WTC11 (cell line): ENCODE measurements at places on chromosomes 13 and 19.
A peak's percentile ranks its signal among the peaks of the same experiment; 100 is the strongest.

DNA sequence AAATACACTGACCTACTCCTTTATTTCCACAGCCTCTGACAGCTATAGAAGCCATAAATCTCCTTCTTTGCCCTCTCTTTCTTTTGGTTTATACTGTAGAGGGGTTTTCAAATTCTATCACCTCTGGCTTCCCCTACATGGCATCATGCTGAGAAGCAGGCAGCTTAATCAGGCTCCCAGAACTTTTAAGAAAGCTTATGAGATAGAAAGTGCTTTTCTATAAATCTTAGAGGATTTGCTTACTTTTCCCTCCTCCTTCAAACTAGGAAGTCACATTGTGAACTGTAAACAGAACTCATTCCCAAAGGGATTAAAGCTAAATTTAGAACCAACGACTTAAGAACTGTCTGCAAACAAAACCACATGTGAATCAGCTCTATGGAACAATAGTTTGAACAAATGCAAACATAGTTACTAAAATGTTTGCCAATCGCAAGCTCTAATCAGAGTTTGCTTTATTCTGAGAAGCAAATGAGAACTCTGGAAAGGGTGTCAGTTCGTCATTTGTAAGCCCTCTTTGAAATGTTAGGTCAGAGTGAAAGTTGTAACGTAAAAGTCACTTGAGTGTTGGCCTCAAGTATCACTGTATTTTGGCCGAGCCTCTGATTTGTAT, 344.1 kb downstream of the RFC3 start:
- no peak for DNase-seq

DNA sequence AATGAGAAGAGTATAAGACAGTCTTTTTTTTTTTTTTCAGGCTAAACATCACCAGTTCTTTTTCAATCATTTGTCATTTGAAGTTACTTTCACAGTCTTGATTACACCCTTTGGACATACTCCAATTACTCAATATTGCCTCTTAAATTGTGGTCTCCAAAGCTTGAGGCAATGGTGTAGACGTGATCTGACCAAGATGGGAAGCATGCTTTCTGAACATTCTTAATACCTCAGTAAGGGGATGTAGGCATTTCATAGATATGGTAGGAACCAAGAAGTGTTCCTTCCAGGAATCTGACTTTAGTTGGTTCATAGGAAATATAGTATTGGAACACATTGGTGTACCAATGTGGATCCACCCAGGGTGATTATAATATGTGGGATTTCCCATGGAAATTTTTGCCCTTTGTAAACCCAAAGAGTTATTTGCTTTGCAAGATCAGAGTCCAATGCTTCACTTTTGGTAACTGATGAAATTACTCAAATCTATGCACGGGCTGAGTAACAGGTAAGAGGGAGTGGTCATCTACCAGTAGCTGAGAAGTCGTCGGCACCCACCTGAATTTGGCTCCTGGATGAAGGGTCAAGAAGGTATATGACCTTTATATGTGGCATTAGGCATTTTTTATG, 62.2 kb downstream of the ERCC5 start:
- DNase-seq: no peak

DNA sequence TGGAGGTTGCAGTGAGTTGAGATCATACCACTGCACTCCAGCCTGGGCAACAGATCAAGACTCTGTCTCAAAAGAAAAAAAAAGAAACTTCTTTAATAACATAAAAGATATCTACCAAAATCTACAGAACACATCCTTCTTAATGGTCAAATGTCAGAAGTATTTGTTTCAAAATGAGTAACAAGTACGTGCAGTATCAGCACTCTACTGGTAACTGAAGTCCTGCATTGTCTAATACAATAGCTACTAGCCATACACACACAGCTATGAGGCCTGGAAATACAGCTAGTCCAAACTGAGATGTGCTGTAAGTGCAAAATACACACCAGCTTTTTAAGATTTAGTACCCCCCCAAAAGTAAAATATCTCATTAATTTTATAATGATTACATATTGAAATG, 88.1 kb downstream of the TSC22D1 start:
- no peak for DNase-seq

DNA sequence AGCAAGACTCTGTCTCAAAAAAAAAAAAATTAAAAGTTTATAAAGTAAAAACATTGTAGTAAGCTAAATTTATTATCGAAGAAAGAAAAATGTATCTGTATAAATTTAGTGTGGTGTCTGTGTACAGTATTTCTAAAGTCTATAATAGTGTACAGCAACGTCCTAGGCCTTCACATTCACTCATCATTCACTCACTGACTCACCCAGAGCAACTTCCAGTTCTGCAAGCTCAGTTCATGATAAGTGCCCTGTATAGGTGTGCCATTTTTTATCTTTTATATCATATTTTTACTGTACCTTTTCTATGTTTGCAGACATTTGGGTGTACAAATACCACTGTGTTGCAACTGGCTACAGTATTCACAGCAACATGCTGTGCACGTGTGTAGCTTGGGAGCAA, 118.1 kb downstream of the TNFRSF19 start:
- no peak for DNase-seq

- no peak for DNase-seq
Observed at GRCh38 chr13:101152184-101152583, 264.1 kb downstream of the NALCN start.

- no peak for DNase-seq
Observed at GRCh38 chr13:113471844-113472243, 18.6 kb upstream of the ADPRHL1 start.

GRCh38 chr13:74647991-74648390, 513.8 kb upstream of the KLF12 start:
- no peak for DNase-seq

DNA sequence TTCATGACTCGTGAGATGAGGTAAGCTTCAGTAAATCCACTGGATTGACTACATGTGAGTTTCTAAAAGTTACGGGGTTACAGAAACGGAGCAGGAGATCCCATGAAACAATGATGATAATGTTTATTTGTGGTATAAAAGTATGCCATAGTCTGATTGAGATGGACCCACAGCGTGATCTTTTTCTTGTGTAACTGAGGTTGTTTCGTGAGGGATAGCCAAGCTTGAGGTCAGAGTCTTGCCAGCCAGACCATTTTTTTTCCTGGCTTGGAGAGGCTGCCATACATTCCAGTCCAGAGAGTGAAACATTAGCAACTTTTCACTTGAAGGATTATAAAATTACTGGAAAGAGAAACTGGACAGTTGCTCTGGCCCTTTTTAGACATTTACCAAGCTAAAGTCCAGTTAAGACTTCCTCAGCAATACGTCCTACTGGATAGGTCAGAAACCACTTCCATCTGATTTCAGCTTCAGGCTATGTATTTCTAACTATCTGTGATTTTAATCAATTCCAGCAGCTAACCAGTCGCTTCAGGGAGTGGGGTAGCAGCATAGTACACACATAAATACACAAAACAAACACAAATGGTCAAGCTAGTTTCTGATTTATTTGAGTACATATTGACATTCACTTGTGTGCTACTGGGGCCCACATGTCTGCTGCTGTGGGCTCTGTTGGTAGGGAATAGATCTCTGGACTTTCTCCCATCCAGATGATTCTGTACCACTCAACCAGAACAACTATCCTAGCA, 194.6 kb downstream of the POSTN start:
- no peak for DNase-seq

DNA sequence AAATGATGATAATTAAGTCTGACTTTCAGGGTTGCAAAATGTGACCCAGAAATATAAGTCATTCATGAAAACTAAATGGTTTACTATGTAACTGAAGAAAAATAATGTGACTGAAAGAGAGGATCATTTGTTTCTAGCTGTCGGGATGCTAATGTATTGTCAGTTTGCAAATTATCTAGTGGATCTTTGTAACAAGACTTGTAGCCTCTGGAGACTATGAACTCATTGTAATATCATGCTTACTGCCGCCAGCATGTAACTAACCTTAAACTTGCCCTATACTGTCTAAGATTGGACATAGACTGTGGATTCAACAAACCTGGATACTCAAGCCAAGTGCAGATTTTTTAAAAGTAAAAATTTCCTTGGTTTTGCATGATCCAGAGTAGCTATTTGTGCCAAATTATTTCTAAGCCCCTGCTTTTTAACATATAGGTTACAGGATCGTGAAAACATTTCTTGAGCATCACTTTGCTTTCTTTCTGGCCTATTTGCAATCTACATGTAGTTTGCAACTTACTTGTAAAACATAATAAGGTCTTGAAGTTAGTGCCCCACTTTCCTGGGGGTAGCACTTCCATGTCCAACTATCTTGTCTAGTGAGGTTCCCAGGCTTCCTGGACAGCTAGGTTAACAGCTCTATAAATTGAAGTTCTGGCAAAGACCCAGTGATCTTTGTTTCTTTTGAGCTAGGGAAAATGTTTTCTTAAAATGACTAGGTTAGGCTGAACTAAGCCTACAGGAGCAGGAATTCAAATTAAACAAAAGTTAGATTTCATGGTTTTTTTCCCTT, 3.3 kb upstream of the POSTN start:
- DNase-seq: no peak

GRCh38 chr19:1025960-1026782, at the start of gene CNN2:
Gene CNN2, plus strand, starts transcription at chr19:1026608. Its CDS starts 54 bp downstream, at chr19:1026662.
- peak; percentile 84 for DNase-seq

GRCh38 chr13:113924184-113924901, 49.5 kb downstream of the C13orf46 start:
- no peak for DNase-seq

GRCh38 chr13:62065016-62065415, 649.4 kb upstream of the PCDH20 start:
- no peak for DNase-seq

DNA sequence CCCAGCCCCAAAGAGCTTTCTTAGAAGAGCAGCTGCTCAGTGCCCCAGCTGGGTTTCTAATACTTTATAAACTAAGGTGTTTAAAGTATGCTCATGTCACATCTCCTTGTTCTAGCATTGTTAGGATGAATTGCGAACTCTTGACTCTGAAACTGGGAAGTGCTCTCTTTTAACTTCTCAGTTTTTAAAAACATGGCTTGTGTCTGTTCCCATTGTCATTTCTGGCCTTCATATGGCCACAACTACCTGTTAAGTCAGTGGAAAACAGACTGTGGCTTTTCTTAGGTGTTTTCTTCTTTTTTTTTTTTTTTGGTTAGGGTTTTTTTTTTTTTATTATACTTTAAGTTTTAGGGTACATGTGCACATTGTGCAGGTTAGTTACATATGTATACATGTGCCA, 164.7 kb downstream of the KCNRG start:
- no peak for DNase-seq

GRCh38 chr19:28404472-28404871, 808.5 kb downstream of the UQCRFS1 start:
- DNase-seq: no peak

- no peak for DNase-seq
Observed at GRCh38 chr19:6103217-6103644, 7.1 kb downstream of the RFX2 start.

GRCh38 chr13:40984668-40985366, 34.3 kb downstream of the ELF1 start:
- DNase-seq: no peak

DNA sequence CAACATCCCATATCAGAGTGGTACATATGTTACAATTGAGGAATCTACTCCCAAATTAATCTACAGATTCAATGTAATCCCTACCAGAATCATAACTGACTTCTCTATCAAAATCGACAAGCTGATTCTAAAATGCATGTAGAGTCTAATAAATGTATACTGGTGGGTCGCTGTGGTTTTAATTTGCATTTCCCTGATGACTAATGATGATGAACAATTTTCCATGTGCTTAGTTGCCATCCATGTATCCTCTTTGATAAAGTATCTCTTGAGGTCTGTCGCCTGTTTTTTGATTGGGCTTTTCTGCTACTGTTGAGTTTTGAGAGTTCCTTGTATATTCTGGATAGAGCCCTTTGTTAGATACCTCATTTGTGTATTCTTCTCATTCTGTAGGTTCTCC, 43.8 kb downstream of the KLF12 start:
- no peak for DNase-seq

GRCh38 chr19:55705972-55706371, 30.9 kb downstream of the EPN1 start:
- DNase-seq: no peak

GRCh38 chr19:51572410-51572809, 1.3 kb downstream of the ZNF175 start:
- no peak for DNase-seq

- DNase-seq: no peak
Observed at GRCh38 chr13:57857945-57858344, 226.4 kb downstream of the PCDH17 start.

GRCh38 chr19:4635754-4636116, 3.6 kb upstream of the TNFAIP8L1 start:
- no peak for DNase-seq

DNA sequence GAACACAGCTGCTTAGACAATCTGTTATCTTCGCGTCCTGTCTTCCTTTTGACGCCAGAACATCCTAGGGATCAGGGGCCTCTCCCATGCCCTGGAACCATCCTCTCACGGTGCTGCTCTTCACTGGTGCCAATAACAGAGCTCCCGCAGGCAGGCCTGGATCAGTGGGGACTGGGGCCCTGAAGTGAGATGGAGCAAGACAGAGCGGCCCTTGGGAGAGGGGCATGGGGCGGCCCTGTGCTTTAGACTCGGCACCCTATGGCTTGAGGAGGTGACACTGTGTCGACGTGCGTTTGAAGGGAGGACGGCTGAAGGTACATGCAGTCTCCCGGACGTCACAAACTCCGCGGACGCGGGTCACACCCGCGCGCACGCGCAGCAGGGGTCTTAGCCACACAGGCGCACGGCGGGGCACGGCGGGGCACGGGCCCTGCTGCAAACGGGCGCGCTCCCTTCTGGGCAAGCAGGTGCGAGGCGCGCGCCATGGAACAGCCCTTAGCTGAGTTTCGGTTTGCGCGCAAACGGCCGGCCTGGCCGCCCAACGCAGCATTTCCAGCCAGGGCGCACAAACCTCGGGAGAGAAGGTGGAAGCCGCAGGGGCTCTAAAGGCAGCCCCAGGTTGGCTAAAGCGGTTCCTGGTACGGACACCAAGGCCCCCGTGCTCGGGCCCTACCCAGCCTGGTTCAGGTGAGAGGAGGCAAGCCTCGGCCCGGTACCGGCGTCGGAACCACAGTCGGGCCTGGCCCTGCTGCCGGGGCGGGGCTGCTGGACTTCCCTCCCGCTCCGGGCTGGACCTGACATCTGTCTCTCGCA, 16.5 kb upstream of the RNF17 start:
- peak; percentile 61 for DNase-seq

DNA sequence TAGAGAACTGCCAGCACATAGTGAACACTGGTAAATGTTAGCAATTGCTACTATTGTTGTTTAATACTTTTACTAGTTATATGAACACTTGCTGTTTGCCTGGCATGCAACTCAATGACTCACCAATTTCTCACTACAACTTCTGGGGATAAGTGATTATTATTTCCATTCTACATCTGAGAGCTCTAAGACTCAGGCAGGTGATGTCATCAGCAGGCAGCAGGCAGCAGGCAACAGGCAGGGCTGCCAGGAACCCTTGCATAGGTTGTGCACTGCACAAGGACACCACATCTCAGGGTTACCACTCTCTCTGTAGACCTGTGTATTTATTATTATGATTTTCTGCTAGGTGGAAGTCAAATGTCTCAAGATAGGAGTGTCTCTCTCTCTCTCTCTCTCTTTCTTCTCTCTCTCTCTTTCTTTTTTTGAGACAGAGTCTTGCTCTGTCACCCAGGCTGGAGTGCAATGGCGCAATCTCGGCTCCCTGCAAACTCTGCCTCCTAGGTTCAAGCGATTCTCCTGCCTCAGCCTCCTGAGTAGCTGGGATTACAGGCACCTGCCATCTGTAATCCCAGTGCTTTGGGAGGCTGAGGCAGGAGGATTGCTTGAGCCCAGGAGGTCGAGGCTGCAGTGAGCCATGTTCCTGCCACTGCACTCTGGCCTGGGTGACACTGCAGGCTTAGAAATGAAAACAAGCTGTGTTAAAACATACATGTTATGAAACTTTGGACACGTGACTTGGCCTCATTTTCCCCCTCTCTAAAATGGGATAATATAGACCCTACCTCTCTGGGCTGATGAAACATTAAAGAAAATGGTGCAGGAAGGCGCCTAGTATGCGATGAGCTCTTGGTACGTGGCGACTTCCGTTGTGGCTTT, 22.7 kb downstream of the HPN start:
- DNase-seq: no peak
